ENCODE measurements at places on chromosomes 1 and 21. TPM values are rescaled to one million over a fixed set of nuclear protein-coding genes. Genes with fewer than 3 reads are reported as not detected.
A peak's percentile ranks its signal among the peaks of the same experiment; 100 is the strongest.

The ASPM gene
- 1.3 TPM for total RNA-seq

The KIF26B gene
- 6.2 TPM for total RNA-seq

The HIVEP3 gene
- 5.0 TPM for total RNA-seq

The AIRE gene
- not detected for total RNA-seq

The KIF17 gene
- 2.7 TPM for total RNA-seq

The ADGRL2 gene
- total RNA-seq = 40.0 TPM

The ANGPTL1 gene
- 13.3 TPM for total RNA-seq

The DNAH14 gene
- 3.8 TPM for total RNA-seq

The OR14K1 gene
- not detected for total RNA-seq

The MIXL1 gene
- total RNA-seq = 0.32 TPM

The TRIM67 gene
- total RNA-seq = not detected

The C1orf94 gene
- not detected for total RNA-seq

The LRRN2 gene
- total RNA-seq = 1.1 TPM

The CNTN2 gene
- 0.25 TPM for total RNA-seq

- no peak for DNase-seq
These were observed 318.9 kb upstream of the PBX1 start for GRCh38 chr1:164240081-164240480.

DNA sequence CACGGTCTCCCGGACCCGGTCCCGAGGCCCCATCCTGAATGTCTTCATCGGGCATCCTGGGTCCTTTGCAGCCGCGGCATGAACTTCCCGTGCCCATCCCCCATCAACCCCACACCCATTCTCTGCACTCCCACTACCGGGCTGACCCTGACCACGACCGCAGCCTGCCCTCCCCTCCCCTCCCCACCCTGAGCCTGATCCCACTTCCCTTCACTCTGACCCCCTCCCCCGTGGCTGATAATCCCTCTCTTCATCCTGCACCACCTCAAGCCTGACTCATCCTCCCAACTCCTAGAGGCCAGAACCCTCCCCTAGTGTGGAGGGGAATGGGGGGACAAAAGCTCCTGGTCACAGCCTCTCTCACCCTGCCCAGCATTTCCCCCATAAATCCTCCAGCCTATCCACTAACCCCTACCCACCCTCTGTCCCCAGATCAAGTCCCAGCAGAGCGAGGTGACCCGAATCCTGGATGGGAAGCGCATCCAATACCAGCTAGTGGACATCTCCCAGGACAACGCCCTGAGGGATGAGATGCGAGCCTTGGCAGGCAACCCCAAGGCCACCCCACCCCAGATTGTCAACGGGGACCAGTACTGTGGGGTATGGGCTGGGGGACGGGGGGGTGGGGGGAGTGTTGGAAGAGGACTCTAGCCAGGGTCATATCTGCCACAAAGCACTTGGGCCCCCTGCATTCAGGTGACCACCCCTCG, 602 bp downstream of the SH3BGRL3 start:
- DNase-seq = no peak

GRCh38 chr1:15684468-15685291, 560 bp downstream of the PLEKHM2 start:
- DNase-seq = peak; percentile 47

GRCh38 chr1:227185291-227185690, 133.0 kb downstream of the CDC42BPA start:
- no peak for DNase-seq

DNA sequence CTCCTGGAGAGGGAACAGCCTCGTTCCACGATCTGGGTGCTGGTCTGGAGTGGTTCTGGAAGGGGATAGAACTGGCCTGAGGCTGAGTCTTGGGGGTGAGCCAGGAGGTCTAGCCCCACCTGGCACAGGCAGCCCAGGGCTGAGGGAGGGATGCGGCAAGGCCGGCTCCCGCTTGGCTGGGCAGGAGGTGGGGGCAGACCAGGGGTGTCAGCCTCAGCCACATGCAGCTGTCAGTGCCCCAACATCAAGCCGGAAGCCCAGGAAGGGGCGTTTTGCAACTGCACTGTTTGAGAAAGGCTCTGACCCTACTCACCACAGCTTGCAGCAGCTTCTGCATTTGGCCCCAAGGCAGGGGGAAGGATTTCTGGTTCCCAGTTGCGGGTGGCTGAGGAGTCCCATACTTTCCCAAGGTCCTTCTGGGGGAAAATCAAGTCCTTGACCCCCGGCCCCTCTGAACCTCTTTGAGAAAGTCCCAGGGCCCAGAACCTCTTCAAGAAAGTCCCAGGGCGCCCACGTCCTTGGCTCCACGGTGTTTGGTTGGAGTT, 2.0 kb downstream of the EFHD2 start:
- DNase-seq = peak; percentile 54

DNA sequence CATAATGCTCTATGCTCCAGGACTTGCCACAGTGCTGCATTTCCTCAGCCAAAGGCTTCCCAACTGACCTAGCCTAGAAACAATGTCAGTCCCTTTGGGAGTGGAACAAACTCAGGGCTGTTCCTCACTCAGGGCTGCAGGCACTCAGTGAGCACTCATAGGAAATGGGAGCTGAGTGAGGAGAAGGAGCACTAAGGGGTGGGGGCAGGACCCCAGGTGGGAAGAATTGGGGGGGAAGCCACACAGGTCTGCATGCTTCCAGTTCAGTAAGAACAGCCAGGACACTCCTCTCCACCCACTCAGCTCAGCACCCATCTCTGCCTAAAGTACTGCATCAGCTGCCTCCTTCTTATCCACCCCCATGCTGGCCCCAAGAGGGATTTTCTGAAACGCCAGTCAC, 7.3 kb upstream of the SLC5A9 start:
- no peak for DNase-seq

DNA sequence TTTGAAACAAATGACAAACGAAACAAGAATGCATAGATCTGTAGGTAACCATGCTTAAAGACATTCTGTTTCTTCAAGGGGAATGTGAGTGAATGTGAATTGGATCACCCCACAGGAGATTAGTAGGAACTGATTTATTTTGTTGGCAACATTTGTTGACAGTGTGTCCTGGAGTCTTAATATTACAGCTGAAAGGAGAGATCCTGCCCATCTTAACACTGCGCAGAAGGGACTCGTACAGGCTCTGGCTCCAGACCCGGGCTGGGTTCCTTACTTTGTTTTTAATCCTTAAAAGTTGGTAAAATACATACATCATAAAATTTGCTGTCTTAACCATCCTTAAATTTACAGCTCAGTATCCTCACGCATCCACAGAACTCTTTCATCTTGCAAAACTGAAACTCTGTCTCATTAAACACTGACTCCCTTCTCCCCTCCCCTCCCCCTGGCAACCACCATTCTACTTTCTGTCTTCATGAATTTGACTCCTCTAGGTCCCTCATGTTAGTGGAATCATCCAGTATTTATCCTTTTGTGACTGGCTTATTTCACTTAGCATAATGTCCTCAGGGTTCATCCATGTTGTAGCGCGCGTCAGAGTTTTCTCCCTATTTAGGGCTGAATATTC, 74.1 kb downstream of the GALNT2 start:
- DNase-seq = no peak

DNA sequence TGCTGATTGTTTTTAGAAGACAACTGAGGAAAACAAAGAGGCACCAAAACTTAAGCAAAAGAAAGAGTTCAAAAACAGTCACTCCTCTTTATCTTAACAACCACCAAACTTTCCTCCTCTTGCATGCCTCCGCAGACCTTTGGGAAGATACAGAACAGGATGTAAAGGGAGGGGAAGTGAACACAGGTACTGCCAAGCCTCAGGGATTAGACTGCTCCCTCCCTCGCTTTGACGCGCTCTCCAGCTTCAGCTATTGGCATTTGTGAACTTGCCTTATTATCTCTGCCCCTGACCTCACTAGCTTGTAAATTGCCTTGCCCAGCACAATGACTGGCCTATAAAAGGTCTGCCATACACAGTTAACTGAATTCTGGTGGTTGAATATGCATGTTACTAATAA, 4.8 kb upstream of the SRP9 start:
- no peak for DNase-seq

GRCh38 chr1:240169188-240169587, 77.5 kb downstream of the FMN2 start:
- no peak for DNase-seq

DNA sequence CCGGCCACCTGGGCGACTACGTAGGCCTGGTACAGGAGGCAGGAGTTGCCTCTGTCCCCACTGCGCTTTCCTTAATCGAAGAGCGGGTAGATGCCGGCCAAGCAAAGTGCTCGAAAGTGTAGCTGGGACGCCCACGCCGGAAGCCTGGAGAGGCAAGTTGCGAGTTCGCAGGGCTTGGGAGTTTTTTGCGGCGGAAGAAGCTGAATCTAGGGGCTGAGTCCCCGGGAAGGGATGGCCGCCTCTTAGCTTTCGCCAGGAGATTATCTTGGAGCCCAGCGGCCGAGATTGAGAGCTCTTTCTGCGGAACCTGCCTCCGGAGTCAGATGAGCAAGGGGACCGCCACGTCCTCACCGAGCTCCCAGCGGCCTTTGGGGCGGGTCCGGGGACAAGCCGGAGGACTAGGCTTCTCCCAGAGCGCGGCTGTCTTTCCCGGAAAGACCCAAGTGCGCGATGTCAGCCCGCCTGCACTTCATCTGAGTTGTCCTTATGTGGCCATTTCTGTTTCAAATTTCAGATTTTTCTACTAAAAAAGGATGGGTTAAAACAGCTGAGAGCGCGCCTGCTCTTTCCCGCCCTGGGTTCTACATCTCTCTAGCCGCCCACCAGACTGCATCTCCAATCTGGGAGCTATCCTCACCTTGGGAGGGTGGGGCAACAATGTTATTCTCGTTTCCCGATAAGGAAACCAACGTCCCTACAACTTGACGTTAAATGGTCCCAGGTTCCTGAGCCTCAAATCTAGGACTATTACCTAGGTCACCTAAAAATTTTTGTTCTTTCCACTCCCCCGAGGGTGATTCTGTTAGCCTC, 12.4 kb upstream of the TBX15 start:
- no peak for DNase-seq

- DNase-seq = no peak
These were observed 39.8 kb upstream of the LRP8 start for GRCh38 chr1:53367503-53368313.

GRCh38 chr1:211912038-211912437, 81.5 kb upstream of the LPGAT1 start:
- DNase-seq = no peak

- no peak for DNase-seq
These were observed 8.3 kb upstream of the CYP4B1 start for GRCh38 chr1:46790446-46791101.

- DNase-seq = no peak
These were observed 64.8 kb downstream of the HIVEP3 start for GRCh38 chr1:41853907-41854306.

- no peak for DNase-seq
These were observed 6.4 kb upstream of the TACSTD2 start for GRCh38 chr1:58583496-58583895.

- DNase-seq = peak; percentile 73
These were observed 1.1 kb downstream of the NMNAT2 start for GRCh38 chr1:183416850-183417771.

DNA sequence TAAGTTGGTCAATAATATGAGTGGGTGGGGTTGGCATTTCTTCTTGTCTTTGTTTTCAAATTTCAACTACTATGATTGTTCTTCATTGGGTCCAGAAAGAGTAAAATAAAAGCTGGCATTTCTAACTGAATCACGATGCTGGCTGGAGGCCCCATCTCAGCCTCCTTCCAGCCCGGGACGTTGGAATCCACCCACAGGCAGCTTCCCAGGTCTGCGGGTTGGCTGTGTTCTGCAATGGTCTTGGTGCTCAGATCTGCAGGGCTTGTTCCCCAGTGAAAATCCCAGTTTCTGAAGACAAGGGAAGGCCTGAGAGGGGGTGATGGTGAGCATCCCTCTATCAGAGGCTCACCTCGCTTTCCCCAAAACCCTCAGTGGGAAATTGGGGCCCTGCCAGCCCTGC, 54.7 kb upstream of the ARHGEF16 start:
- no peak for DNase-seq

- DNase-seq = no peak
These were observed 940 bp downstream of the SRRM1 start for GRCh38 chr1:24644100-24644384.

Data from heart right ventricle (tissue), 16 donors.